T-helper 22 cell (primary cell): ENCODE measurements at places on chromosomes 3 and 15.

DNA sequence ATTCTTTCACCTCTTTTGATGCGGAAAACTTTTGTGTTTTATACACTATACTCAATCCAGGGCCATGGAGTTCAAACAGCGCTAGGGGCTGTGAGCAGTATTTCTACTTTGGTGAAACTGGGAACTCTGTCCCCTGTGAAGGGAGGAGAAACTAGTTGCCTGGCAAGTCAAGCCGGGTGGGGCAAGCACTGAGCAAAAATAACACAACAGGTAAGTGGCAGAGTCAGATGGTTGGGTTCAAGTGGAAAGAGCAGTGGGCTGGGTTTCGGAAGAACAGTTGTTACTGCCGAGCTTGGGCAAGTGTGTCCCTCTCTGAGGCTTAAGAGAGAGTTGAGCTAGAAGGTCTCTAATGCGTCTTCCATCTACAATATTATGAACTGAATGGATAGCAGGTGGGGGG is 59.7 kb upstream of the ROPN1 start:
- no peak for DNase-seq

- no peak for DNase-seq
These were observed 82.0 kb upstream of the DAZL start for GRCh38 chr3:16687221-16687620.

DNA sequence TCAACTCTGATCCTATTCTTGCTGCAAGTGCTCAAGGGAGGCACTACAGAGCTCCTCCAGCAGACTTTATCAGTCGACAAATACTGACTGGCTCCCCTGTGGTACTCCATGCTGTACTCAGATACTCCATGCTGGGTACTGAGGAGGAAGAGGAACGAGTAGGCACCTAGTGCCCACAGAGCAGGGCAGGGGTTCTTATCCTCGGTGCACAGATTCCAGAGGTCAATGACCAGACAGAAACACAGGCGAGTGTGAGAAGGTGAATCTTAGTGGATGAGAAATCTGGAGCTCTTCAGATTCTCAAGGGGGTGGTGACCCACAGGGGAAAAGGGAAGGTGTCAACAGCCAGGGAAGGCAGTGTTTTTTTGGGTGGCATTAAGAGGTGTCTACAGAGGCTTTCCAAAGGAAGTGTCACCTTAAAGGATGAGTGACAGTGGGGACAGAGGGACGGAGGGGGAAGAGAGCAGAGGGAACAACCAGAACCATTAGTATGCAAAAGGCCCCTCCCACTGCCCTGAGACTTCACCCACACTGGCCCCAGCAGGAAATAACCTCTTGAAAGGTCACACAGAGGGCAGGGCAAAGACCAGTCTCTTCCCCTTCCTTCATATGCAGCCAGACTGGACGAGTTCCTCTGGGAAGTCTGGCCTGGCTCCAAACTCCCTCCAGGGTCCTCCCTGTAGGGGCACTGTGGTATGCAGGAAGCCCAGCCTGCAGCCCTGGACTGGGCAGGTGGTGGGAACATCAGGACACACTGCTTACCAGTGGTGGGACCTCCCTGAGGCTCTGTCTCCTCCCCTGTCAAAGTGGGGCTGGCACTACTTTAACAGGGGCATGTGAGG is 27.5 kb downstream of the CCDC12 start:
- DNase-seq = no peak

DNA sequence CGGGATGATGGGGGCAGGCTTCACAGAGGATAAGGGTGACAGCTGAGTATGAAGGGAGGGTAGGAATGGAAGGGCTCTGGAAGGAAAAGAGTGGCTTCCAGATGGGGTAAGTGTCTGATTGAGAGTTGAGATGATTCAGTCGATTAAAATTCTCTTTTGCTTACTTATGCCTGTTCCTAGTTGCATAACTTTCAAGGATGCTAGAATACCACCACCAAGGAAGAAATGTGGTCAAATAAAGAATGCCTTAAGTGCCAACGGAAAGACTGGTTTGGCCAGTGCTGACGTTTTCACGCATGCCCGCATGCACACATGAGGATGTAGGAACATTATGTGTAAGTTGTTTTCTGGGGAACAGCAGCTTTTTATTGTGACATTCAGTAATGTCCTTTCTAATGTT is 263.4 kb upstream of the WNT5A start:
- no peak for DNase-seq

- no peak for DNase-seq
These were observed 2.9 kb downstream of the NR2F2 start for GRCh38 chr15:96333131-96334016.

DNA sequence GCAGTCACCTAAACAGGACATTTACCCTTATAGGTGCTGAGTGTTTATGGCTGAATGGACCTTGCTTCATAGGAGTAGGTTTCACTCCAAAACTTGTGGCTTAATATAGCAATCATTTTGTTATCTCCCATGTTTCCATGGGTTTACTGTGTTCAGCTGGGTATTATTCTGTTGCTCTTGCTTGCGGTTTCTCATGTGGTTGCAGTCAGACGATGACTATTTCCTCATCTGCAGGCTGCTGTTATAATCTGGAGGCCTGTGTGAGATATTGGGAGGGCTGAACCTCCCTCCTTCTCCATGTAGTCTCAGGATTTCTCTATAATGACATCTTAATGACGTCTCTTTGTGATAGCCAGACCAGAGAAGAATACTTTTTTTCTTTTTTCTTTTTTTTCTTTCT is 98.1 kb downstream of the ZPLD1 start:
- DNase-seq = no peak

DNA sequence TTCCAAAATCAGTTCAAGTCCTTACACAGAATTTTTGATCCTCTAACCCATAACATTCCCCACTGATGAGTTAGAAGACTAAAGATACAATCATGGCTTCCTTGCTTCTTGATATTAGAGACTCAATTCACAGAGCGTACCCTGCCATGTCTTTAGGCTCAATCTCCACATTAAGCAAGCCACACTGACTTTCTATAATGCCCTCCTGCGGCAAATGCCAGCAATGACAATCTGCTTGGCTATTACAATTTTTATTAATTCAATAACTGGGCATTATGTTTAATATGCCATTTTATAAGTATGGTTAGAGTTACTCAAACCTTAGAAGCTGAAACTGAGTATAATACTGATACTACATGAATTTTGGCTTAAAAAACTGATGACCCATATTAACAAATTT is 479.7 kb upstream of the NR2F2 start:
- no peak for DNase-seq

- no peak for DNase-seq
These were observed at the start of gene PLXNB1 for GRCh38 chr3:48429960-48430707. PLXNB1 (minus strand) TSS chr3:48430086; CDS start chr3:48424611, 5,475 bp downstream.

DNA sequence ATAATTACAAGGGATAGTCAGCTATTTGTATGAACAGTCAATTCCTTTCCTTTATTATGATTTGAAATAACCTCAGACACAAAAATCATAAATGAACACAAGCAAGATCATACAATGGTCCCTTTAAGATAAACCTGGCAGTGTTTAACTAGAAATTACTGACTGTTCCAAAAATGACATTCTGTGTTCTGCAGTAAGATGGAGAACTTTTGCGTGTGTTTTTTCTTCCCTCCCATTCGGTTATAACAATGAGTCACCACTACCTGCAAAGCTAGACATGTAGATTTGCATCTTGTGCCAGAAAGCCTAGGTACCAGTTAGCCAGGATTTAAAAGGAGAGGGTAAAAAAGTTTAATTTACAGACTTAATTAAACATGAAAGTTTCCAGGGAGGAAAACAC is 248.2 kb upstream of the ADAMTS9 start:
- no peak for DNase-seq

GRCh38 chr15:66704803-66705153 is 2.7 kb downstream of the SMAD6 start:
- DNase-seq = no peak

DNA sequence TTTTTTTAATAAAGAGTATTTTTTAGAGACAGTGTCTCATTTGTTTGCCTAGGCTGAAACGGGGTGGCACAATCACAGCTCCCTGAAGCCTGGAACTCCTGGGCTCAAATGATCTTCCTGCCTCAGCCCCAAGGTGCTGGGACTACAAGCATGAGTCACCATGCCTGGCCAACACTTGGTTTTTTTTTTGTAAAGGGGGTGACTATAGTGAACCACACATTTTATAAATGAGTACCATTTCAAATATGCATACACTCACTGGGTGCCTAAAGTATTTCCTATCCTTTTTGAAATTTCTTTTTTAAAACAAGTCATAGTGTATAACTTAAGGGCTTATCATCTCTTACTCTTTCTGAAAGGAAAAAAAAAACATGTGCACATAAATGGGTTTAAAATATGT is 325.2 kb upstream of the MEIS2 start:
- no peak for DNase-seq

DNA sequence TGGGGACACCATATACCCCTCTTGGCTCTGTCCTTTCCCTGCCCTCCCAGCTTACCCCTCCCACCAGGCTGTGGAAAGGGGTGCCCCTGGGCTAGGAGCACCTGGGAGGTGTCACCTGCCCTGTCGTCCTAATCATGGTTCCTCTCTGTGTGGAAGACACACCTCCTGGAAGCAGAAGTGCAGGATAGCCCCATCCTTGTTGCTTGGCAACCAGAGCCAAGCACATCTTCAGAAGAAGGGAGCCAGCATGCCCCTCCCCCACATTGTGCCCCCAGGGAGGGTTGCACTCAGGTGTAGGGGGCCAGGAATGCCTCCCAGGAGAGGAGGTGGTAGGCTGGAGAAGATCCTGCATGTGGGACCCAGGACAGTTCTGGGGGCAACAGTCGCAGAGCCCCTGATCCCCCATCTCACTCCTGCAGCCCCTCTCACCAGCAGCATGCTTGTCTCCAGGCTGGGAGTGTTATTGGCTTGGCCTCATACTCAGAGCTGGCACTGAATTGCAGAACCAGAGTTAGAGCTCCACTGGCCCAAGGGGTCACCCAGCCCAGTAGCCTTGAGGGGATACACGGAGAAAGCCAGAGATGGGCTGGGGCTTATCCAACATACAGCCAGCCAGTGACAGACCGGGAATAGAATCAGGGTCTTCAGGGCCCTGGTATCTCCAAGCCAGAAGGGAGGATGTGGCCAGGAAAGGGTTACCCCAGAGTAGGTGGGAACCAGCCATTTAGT is 8.4 kb downstream of the RAB6B start:
- DNase-seq = no peak

DNA sequence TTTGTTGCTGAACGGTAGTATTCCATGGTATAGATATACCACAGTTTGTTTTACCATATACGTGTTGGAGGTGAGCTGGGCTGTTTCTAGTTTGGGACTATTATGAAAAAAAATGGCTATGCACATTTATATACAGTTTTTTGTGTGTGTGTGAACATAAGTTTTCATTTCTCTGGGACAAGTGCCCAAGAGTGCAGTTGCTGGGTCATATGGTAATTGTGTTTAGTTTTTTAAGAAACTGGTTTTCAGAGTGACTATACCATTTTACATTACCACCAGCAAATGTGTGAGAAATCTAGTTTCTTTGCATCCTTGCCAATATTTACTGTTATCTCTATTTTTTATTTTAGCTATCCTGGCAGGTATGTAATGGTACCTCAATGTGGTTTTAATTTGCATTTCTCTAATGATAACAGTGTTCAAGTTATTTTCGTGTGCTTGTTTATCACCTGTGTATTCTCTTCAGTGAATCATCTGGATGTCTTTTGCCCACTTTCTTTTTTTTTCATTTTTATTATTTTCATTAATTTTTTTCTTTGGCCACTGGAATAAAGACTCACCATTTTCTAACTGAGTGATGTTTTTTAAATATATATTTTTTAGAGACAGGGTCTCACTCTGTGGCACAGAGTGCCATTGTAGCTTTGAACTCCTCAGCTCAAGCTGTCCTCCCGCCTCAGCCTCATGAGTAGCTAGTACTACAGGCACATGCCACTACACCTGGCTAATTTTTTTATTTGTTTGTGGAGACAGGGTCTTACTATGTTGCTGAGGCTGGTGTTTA is 75.3 kb downstream of the ZNF609 start:
- DNase-seq = no peak

DNA sequence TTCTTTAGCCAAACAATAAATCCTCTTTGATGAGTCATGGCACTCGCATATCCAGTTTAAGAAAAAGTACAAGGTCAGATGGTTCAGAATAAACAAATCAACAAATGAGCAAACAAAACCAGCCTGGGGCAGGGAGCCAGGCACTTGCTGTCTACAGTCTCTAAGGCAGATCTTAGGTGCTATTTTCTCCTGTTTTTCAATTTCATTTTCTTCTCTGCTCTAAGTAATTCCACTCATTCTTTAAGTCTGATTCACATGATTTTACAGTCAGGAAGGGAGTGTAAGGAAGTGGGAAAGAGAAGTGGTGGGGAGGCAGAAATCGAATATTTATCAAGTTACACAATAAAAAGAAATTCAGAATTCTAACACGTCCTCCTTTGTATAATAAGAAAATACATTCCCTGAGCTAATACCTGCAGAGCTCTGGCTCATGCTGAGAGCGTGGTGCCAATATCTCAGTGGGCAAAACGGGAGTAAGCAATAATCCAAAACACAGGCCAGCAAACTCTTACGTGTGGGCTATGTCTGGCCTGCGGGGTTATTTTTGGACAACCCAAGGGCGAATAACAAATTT is 298.6 kb downstream of the ADAMTS17 start:
- DNase-seq = no peak

- no peak for DNase-seq
These were observed 268.7 kb downstream of the XXYLT1 start for GRCh38 chr3:195001961-195002861.

GRCh38 chr15:84103345-84103744 is 132.2 kb upstream of the GOLGA6L4 start:
- DNase-seq = no peak

DNA sequence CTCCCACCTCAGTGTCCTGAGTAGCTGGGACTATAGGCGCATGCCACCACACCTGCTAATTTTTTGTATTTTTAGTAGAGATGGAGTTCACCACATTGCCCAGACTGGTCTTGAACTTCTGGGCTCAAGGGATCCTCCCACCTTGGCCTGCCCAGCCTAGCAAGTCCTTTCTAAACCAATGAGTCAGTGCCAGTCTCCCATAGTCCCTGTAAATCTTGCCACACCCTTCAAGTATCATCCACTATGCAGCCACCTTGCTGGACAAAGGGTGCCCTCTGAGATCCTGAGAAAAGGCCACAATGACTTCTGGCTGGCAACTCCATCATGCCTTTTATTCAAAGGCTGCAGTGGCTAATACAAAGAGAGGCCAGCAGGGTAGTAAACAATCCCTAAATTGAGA is 184.0 kb downstream of the ABHD5 start:
- DNase-seq = no peak
